Ascending aorta (tissue), 2 donors: ENCODE measurements at places on chromosomes 3 and 15.

DNA sequence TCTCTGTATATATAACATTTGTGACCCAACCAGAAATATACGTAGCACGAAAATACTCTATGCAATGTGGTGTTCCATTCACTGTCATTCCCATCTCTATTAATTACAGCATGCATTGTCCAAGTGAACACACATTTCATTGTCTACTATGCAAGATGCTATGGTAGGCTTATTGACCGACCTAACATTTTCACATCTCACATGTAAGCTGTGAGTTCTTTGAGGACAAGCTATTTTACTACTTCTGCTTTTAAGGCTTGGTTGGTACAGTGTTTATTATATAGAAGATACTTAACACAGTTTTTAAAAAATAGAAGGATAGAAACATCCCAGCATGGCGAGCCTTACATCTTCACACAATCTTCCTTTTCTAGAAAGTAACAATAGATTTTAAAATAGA lies 164.4 kb downstream of the KLHL25 start:
- DNase-seq, result no peak

- no peak for DNase-seq
Measured at GRCh38 chr15:39282663-39283208, 298.1 kb upstream of the THBS1 start.

DNA sequence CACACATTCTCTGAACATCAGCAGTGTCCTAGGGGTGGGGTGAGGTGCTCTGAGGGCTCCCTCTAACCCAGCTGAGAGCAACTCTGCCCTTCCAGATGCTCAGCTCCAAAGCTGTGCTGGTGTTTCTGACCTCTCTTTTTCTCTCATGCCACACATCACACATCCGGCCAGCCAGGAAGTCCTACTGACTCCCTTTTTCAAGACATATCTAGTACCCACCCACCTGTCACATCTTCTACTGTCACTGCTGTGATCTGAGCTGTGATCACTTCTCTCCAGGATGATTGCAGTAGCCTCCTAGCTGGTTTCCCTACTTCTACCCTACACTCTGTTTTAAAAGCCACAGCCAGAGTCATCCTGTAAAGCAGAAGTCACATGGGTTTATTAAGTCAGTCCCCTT lies 30.2 kb upstream of the MASP1 start:
- DNase-seq, result no peak

DNA sequence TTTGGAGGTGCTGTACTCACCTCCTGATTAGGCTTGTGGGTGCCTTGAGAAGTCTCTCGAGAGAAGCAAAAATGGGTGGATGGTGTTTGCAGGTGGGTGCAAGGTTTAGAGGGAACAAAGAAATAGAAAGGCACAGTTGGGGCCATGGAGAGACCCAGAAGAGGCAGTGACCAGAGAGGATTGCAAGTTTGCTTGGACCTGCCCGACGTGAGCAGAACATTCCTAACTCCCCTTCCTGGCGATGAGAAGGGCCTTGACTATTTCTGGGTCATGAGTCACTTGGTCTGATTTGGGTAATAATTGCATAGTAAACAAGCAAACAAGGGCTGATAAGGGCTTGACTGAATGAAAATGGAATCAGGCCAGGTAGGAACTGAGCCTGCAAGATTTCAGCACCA lies 7.0 kb upstream of the CTSH start:
- DNase-seq, result no peak

- DNase-seq, result no peak
Measured at GRCh38 chr3:114518206-114518808, 224.5 kb downstream of the TIGIT start.

DNA sequence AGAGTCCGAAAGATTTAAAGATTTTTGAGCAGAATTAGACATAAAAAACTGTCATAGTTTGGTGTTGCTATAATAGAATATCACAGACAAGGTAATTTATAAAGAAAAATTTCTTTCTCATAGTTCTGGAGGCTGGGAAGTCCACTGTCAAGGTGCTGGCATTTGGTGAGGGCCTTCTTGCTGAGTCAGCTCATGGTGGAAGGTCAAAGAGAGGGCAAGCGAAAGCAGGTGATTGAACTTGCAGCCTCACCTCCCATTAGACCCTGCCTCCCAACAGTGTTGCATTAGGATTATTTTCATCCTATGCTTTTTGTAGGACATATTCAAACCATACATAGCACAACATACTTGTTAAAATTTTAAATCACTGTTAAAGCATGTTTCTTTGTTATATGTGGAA lies 9.9 kb downstream of the SELENOT start:
- DNase-seq, result no peak

GRCh38 chr3:140599009-140599408 lies 78.9 kb upstream of the TRIM42 start:
- no peak for DNase-seq

DNA sequence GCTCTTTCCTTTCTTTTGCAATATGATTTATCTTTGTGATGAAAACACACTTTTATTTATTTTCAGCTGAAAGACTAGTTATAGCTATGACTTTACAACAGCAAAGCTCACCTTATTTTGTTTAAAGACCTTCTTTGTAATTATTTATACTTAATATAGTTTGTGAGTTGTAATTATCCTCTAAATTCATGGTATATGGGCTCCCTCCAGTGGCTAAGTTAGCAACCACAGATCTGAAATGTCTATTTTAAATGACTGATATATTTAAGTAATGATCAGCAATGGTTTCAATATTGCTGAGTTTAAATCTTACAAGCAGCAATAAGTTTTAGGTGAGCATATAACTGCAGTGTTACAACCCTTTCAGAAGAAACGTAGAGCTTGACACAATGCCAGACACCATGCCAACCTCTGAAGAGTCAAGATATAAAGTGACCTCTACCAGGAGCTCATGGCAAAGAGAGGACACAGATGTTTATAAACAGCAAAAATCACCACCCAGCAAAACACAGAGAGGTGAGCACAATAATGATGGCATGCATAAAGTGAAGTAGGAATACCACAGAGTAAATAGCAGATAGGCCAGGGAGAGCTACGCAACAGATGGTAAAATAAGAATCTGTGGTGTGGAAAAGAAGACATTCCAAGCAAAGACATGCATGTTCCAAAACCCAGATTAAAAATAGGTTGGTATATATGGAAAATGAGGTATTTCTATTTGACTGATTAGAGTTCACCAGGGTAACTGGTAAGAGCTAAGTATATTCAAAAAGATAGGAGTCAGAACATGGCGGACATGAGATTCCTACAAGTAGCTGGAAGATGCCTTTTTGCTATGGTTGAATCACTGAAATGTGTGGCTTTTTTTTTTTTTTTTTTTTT lies 143.7 kb upstream of the ZNF385D start:
- no peak for DNase-seq

DNA sequence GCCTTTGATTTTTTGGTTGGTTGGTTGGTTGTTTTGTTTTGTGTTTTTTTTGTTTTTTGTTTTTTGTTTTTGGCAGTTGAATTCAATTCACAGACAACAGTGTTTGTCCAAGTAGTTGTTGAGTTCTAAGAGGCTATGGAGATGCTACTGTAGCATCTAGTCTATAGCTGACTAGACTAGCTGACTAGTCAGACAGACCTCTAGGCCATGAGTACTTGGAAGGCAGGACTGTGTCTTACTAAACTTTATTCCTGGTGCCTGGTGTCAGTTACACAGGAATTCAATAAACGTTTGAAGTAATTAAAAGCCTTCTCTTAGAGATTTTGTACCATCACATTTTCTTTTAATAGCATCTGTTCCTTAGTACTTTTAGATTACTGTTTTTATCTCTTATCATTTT lies 35.7 kb downstream of the RNF13 start:
- no peak for DNase-seq

- no peak for DNase-seq
Measured at GRCh38 chr15:67859331-67859946, 19.6 kb upstream of the RNU6-1 start.

DNA sequence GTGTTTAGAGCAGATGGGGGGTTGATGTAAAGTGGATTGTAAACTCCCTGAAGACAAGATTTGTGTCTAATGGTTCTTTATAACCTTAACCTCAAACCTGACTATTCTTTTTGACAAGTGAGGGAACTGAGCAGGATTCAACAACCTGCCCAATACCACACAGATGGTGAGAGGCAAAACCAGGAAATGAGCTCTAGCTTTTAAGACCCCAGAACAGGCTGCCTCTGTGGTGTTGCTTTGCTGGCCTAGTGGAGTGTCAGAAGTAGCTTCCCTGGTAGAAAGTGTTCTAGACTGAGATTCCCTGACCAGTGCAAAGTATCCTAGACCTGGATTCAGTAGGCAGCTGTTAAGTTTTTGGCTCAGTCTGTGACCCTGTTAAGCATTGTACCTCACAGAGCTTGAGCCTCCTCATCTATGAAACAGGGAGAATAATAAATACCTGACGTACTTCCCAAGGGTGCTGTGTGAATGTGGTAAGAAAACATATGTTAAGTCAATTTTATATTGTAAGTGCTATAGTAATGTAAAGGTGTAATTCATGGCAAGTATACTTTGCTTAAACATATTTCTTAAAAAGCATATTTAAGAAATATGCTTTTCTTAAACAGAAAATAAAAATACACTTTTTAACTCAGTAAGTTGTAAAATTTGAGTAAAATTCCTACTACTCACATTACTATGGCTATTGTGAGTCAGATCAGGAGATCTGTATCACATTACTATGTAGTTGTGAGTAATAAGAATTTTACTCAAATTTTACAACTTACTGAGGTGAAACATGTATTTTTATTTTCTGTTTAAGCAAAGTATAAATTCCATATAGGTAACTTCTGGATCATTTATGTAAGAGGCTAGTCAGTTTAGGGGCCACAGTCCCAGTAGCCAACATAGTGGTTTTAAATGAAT lies 8.8 kb downstream of the GPR87 start:
- DNase-seq, result no peak

DNA sequence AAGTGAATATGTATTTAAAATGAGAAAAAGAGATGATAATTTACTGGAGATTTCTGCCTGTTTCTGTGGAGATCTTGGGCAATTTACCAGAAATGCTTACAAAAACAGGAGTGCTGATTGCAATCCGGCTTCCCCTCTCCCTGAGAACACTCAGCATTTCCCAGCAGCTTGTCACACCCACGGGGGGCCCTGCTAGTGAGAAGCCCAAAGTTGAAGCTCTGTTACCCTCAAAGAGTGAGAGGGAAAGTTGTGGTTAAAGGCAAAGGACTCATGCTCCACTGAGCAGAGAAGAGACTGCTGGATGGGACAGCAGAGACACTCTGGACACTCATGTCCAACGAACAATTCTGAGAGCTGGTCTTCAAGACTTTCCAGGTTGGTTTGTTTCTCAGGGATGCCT lies 2.9 kb downstream of the MCTP2 start:
- DNase-seq, result no peak

DNA sequence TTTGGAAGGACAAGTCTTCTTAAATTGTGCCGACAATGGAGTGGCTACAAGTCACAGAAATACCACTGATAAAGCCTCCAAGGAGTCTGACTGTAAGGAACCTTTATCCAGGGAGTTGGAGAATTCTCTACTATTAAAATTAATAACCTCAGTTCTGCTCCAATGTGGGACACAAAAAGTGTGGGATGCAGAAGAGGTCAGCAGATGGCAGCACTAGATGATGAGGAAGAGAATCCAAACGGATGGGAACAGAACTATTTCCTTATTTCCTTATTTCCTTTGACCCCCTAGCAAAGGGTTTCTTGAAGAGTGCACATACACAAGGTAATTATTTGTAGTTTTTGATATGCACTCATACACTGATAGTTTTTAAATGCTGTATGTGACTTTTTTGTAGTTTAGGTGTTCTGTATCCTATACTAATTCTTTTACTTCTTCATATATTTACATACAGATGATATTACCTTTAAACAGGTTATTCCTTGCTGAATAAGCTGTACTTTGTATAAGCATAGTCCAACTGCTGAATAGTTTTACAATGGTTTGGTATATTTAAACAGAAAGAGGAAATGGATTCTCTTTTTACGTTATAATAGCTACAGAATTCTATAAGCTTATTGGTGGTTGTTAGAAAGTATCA lies 25.6 kb upstream of the NLGN1 start:
- DNase-seq, result no peak

- no peak for DNase-seq
Measured at GRCh38 chr3:31247850-31248562, 284.7 kb upstream of the STT3B start.
